ENCODE measurements at places on chromosomes 1 and 21.

GRCh38 chr1:25703041-25703440, 86.5 kb downstream of the MAN1C1 start:
- no peak for DNase-seq

DNA sequence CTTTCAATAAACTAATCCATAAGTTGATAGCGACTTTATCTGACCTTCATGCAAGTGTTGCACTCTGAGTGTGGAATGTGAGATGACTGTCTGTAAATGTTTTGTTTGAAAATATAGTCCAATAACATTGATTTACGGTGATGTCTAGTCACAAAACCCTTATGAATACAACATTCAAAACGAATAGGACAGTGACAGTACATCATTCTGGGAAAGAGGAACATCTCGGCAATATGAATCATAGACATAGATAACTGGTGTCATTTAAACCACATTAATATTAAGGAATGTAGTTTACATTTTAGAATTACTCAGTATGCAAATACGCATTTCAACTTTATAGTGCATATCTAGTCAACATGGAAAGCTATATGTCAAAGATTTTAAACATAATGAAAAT, 1311.6 kb upstream of the ADGRL4 start:
- no peak for DNase-seq

DNA sequence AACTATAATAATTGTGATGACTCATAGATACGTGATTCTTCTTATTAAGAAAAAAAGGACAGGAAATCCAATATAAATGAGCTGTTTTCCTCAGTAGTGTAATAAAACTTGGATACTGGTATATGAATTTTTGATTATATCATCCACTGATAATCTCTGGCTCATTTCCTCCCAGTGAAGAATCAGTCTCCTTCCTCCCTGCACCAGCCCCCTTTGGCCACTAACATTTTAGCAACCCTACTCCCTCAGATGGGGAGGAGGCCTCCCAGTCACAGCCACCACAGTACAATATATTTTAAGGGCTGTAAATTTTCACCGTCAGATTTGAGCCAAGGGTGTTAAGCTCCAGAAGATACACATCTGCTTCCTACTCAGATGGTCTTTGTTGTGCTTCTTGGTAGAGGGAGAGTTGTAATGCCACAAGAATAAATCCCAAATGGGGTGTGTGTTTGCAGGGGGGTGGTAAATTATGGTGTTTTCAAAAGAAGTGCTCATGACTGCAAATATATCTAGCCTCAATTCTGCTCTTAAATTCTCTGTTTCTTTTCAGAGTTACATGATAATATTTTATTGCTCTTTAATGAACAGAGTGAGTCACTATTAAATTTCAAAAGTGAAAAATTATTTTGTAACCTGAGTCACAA, 153.5 kb downstream of the HLX start:
- DNase-seq = no peak

- DNase-seq = no peak
Measured at GRCh38 chr21:38027901-38028498, 111.7 kb upstream of the KCNJ6 start.

GRCh38 chr1:2804628-2805351, 3.3 kb upstream of the TTC34 start:
- no peak for DNase-seq

DNA sequence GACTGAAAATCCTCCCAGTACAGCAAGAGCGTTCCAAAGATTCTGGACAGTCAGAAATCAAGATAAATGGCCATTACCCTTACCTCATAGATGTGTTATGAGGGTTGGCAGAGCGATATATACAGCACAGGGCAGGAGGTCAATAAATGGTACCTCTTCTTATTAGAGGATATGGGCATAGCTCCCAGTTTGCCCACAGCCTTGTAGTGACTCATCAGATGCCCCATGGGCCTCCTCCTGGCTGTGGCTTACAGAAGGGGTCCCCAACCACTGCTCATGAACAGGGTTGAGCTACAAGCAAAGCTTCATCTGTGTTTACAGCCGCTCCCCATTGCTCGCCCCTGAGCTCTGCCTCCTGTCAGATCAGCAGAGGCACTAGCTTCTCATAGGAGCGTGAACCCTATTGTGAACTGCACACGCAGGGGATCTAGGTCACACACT, 7.3 kb upstream of the IFNGR2 start:
- DNase-seq = no peak

DNA sequence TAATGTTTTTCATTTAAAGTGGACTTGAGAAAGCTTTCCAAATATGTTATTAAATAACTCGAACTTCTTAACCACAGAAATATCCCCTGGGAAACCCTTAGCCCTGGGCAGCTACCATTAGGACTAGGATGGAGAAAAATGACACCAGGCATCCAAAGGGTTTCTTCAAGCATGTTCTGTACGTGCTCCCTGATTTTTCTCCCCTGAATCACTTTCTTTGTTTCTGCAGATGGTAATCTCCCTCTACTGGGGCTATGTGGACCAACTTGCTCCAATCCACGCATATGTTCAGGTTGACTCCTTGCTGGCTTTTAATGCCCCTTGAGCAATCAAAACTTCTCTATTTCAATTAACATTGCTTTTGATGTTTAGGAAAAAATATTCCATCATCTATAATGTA, 312.7 kb upstream of the C1orf87 start:
- no peak for DNase-seq

DNA sequence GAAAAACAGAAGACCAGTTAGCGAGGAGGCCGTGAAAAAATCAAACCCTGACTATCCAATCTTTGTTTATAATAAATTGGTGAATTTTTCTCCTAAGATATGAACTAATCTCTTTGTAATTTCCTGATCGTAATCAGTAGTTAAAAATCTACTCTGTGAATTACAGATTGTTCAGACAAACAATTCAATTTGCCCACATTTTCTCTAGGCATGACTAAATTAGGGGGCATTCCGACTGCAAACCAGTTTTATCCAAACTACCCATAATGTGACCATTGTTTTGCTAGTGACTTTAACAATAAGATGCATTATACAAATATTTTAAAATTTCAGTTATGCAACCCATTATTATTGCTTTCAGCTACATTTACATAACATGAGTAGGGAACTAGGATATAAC, 546.9 kb upstream of the ADAMTS5 start:
- DNase-seq = no peak

DNA sequence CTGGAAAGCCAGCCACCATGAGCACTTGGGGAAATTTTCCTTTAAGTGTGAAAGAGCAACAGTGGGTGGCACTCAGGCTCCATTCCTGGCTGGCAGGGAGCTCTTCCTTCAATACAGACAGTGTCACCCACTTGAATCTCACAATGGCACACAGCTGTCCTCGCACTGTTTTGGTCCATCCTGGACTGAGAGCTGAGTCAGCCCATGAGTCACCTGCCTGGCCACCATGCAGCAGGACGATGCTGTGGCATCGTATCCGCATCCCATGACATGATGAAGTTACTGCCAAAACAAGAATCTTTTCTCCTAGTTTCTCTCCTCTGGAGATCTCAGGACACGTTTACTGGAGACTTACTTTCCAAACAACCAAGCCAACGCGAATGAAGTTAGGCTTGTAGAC, 6.0 kb downstream of the TMPRSS2 start:
- no peak for DNase-seq

DNA sequence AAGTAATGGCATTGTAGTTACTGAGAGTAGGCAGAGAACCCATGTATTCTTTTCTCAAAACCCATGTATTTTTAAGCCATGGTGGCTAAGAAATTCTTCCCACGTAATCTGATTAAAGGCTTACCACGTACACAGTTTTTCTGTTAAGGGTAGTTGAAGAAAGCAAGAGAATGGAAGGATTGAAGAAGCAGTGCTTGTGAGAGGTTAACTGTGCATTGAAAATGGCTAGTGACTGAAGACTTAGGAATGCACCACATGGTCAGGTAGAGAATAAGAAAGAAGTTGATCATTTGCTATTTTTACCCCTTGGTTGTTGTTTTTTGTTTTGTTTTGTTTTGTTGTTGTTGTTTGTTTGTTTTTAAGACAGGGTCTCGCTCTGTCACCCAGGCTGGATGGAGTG, 178.9 kb upstream of the SNX7 start:
- no peak for DNase-seq

DNA sequence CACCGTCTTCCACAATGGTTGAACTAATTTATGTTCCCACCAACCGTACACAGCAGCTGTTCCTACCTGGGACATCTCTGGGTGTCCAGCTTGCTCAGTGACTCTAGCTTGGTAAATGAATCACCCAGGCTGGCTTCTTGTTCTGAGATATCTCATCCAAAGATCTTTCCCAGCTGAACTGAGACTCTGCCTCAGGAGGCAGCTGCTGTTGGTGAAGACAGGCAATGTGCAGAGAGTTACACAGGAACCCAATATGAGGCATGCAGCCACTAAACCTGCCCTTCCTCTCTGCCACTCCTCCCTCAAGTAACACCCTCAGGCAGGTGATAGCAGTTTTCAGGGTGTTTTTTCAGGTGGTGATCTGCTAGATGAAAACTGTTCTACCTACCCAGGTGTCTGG, 14.0 kb upstream of the FOXO6 start:
- no peak for DNase-seq

GRCh38 chr1:92536980-92537884, 50.5 kb upstream of the GFI1 start:
- DNase-seq = no peak

- no peak for DNase-seq
Measured at GRCh38 chr1:206854401-206855129, 10.9 kb upstream of the IL20 start.

GRCh38 chr1:65341381-65341780, 32.0 kb downstream of the DNAJC6 start:
- no peak for DNase-seq

GRCh38 chr1:112524986-112525385, 16.2 kb downstream of the WNT2B start:
- no peak for DNase-seq
